Liver (tissue), 10 donors: ENCODE measurements at places on chromosomes 16 and 17. TPM values are rescaled to one million over a fixed set of nuclear protein-coding genes. Genes with fewer than 3 reads are reported as not detected.

Gene NGFR
- 11.0 TPM for total RNA-seq

Gene ENPP7
- 1.7 TPM for total RNA-seq

Gene CNP
- total RNA-seq = 29.6 TPM

Gene CDYL2
- 0.84 TPM for total RNA-seq

Gene MGAT5B
- not detected for total RNA-seq

Gene PARD6A
- 0.42 TPM for total RNA-seq

Gene TPSD1
- 0.28 TPM for total RNA-seq

Gene CACNG1
- not detected for total RNA-seq

Gene ARL5C
- not detected for total RNA-seq

Gene OR3A3
- not detected for total RNA-seq

Gene HES7
- not detected for total RNA-seq

Gene SLC4A1
- not detected for total RNA-seq

Gene TM4SF5
- 32.5 TPM for total RNA-seq

Gene KRT14
- not detected for total RNA-seq

Gene NPIPB9
- 7.0 TPM for total RNA-seq

Gene FOXO3B
- 0.89 TPM for total RNA-seq

Gene EPN3
- 0.33 TPM for total RNA-seq

Gene HSPB9
- 0.42 TPM for total RNA-seq

Gene ZFP3
- total RNA-seq = 1.6 TPM

Gene CFAP52
- not detected for total RNA-seq

Gene ABCA8
- total RNA-seq = 11.4 TPM

Gene SHPK
- 9.3 TPM for total RNA-seq

Gene PFAS
- total RNA-seq = 18.5 TPM

Gene FAM171A2
- 0.08 TPM for total RNA-seq

Gene RPH3AL
- total RNA-seq = 52.5 TPM

Gene NFE2L1
- total RNA-seq = 79.5 TPM

Gene USP31
- 4.8 TPM for total RNA-seq

Gene TNRC6C
- 7.7 TPM for total RNA-seq

Gene CPHXL2
- total RNA-seq = not detected

Gene DDX28
- 8.4 TPM for total RNA-seq

Gene SLC13A5
- total RNA-seq = 88.4 TPM

Gene CIBAR2
- total RNA-seq = not detected

Gene KRTAP2-1
- total RNA-seq = not detected

Gene PRSS27
- 1.5 TPM for total RNA-seq

Gene KRT33B
- not detected for total RNA-seq

Gene CDRT15
- not detected for total RNA-seq

Gene RAB37
- 5.1 TPM for total RNA-seq

Gene PDE6G
- total RNA-seq = 0.25 TPM

Gene POLR3E
- 20.0 TPM for total RNA-seq

Gene CDR2L
- total RNA-seq = 1.5 TPM
